ENCODE measurements at places on chromosomes 1 and 21.

DNA sequence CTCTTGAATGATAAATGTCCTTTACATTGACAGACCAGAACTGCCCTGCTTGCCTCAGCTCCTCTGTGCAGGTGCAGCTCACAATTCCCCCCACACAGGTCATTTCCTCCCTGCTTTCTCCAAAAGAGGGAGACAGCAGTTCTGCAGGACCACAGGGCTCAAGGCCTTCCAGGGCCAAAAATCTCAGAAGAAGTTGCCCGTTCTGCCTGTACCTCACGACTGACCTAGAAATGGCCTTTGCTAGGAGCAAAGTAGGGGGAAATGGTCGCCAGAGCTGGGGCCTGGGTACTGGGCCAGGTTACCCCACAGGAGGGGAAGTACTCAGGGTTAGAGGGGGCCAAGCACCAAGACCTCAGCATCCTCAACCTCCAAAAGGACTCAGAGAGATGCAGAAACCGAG lies 11.1 kb downstream of the RNU1-2 start:
- no peak for DNase-seq

DNA sequence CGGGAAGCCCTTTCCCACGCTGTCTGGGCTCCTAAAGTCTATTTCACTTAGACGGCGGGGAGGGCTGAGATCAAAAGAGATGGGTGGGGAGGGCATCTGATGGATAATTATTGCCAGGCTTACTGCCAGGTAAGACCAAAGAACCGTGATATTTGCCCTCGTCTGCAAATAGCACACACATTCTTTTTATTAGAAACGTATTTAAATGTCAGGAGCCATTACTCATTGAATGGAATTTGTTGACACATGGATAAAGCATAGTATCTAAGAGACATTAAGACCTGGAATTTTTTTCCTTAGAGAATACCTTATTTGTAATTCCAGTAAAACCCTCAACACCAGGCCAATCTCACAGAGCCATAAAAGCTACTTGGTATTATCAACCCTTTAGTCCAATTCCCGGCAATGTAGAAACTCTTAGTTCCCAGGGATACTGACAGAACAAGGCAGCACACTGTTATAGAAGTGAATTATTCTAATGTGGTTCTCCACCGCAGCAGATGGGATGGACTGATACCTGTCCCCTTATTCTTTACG lies 10.6 kb downstream of the URB1 start:
- no peak for DNase-seq

- no peak for DNase-seq
Observed at GRCh38 chr21:15441992-15442391, 287.8 kb upstream of the USP25 start.

- no peak for DNase-seq
Observed at GRCh38 chr1:207032528-207033017, at the start of gene C1orf116. Gene C1orf116, minus strand, starts transcription at chr1:207032756. Its CDS starts 5,158 bp downstream, at chr1:207027598.

GRCh38 chr1:85943526-85943925 lies 213.0 kb downstream of the COL24A1 start:
- no peak for DNase-seq

DNA sequence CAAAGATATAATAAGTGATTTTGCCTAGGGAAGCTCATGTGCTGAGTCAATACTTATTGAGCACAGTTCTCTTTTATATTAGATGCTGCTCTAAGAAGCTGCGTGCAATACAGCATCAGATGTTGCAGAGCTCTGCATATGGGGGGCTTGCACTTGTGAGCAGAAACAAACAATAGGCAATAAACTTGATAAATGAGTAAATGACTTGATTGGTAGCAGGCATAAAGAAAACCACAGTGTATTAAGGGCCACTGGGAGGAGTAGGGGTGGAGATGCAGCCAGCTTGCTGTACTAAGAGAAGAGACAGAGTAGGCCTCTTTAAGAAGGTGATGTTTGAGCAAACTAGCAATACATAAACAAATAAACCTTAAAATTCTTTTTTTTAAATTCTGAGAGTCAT lies 598.5 kb upstream of the ADAMTS5 start:
- no peak for DNase-seq

DNA sequence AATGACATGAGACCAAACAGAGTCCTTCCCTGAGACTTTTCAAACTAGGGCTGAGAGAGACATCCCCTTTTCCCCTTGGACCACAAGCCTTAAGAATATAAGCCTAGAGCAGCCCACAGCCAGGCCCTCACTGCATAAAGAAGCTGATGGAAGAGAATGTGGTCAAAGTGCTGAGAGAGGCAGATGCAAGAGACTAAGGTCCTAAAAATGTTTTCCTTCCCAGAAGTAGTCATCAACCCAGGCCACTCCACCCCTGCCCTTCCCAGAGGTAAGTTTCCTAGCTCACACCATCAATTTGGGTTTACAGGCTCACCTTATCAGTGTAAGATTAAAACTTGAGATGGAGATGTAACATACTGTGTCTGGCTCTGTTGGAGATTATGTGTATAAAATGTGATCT lies 58.2 kb downstream of the BCAR3 start:
- no peak for DNase-seq

DNA sequence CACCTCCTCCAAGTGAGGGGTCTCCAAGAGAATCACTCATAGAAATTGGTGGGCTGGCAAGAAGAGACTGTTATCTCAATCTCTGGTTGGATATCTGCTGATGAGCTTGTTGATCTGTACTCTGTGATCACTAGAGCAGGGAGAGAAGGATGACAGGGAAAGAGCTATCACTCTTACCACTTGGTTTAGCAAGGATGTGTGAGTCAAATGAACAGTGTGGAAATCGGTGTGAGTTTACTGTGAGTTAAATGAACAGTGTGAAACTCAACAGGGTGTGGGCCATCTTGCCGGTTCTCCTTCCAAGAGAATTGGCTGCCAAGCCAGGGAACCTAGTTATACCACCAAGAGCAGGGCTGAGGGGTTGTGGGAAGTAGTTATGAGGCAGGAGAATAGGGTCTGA lies 33.3 kb upstream of the CD1D start:
- no peak for DNase-seq

- DNase-seq = no peak
Observed at GRCh38 chr1:41619511-41620364, 135.3 kb upstream of the EDN2 start.

- DNase-seq = no peak
Observed at GRCh38 chr21:33198346-33199099, 31.2 kb upstream of the IFNAR2 start.

DNA sequence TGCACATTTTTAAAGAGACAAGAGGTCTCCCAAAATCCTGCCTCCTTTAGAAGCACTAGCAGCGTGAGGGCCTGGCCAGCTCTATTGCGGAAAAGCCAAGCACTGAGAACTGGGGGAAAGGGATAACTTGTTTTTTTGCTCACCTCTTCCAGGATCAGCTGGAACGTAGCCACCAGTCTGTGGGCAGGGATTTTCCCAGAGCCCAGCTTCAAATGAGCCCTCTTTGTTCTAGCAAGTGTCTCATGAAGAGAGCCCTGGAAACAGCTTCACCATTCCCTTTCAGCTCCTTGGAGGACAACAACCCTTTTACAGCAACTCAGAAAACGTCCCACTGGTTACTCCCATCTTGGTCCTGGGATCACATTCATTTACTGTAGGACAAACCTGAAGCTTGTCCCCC lies 195.4 kb downstream of the LMX1A start:
- no peak for DNase-seq

DNA sequence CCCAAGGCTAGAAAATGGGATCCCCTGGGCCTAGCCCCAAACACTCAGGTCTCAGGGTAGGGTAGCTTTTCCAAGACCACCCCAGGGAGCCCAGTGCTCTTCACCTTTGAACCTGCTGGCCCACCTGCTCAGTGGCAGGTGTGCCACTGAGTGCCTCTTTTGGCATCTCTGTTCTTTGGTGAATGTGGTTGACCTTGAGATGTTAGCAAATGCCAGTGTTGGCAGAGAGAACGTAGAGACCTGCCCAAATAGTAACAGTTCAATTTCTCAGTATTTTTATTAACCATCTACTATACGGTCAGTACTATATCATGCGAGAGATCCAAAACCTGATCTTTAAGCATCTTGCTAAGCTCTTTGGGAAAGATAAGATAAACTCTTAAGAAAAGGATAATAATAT lies 128.2 kb downstream of the PEX14 start:
- no peak for DNase-seq

DNA sequence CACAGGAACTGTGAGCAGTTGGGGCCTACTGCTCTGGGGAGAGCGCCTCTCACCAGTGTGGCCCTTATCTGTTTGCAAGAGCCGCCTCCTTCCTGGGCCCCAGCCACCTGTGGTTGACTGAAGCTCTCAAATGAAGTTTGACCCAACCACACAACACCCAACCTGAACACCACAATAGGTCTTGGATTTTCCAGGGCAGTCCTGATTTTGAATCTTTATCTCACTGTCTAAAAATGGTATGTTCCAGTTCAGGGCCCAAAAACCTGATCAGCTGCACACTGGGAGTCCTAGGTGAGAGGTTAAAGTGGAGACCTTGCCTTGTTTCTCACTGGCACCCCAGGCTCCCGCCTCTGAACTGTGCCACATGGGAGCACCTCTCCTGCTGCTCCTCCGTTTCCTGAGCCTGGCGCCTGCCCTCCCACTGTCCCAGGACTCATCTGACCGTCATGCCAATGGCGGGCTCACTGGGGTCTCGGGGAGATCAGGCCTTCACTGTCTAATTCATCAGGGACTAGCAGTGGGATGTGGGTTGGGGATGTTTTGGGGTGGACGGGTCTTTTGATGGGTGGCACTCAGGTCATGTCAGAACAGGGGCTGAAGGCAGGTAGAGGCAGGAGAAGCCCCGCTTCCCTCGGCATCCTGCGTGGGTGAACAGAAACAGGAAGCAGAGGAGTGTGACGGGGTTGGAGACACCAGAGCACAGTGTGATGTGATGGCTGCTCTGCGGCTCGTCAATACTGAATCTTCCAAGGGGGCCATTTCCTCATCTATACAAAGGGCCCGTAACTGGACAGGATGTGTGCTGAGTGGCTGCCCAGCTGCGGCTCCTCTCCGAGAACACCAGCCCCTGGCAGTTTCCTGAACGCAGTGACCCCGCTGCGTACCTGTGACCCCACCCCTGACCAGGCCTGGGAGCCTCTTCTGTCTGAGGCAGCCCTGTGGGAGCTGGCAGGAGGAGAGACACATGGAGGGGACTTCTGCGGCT lies 59.6 kb upstream of the ITPKB start:
- no peak for DNase-seq

GRCh38 chr1:193747579-193747978 lies 561.2 kb upstream of the B3GALT2 start:
- DNase-seq = no peak

GRCh38 chr1:184212649-184213314 lies 161.3 kb downstream of the TSEN15 start:
- DNase-seq = no peak

DNA sequence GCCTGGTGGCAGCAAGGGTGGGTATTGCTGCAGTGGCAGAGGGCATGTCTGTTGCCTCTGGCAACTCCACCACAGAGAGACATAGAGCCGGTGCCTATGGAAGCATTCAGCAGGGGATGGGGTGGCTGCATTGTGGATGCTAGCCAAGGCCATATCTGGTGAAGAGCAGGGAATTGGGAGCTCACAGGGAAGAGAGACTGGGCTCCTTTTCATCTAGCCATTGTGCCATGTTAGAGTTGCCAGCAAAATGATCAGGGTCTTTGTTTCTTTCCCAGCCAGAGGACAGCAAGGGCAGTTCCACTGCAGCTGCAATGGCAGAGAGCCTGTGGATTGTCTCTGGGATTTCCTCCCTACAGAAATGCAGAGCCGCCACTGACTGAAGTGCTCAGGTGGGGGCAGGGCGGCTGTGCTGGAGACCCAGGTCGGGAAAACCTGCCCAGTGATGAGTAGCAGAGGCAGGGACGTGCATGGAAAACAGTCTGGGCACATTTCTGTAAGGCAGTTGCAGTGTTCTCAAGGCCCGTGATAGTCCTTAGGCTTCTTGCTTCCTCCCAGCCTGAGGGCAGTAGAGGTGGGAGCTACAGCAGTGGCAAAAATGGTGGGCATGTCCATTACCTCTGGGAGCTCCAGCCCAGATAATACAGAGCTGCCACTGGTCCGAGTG lies 40.2 kb upstream of the CYP4X1 start:
- DNase-seq = peak; percentile 17

DNA sequence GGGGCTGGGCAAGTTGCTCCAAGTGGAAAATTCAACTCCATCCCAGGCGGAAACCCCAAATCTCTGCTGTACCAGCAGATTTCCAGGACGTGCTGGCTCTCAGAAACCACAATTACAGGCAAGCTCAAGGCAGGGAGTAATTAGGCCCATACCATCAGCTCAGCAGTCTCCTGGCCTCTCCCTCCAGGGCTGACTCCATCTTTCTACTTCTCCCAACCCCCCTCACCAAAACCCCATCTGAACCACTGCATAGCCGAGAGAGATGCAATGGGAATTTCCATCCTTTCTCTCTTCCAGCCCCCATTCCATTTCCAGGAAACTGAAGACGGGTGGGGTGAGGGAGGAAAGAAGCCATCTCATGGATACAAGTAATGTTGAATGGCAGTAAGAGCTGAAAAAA lies 41.2 kb downstream of the ARHGEF11 start:
- no peak for DNase-seq

DNA sequence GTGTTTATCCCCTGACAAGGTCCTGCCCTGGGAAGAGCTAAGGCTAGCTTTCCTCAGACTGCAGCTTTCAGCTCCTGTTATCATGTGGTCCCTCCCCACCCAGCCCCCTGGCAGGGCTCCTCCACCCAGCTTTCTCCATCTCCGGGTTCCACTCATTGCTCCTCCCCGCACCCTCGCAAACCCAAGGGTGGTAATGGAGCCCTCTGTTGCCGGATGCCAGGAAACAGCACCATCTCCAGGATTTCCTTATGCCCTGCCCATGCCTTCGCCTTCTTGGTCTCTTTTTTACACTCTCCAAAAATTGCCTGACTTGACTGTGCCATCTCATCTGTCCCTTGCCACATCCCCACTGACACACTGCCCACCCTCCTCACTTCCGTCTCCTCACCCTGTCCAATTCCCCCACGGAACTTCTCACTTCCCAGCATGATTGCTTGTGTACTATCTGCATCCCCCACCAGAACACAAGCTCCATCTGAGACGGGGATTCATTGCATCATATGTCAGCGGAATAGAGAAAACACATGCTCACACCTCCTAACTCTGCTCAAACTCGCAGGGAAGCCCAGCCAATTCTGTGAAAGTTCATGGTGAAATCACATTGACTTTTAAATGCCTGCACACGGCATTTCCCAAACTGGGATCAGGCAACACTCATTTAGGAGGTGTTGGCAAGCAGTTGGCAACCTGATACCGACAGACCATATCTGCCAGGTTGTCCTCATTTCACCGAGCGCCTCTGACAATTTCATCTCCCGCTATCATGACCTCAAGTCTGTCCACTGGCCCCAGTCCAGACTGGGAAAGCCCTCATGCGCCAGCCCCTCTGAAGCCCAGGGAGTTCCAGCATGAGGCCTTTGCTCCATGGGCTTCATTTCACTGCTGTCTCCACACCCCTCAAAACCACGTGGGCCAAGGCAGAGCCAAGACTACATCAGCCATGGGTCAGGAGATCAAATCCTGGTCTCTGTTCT lies 201.1 kb downstream of the MATN1 start:
- DNase-seq = no peak

DNA sequence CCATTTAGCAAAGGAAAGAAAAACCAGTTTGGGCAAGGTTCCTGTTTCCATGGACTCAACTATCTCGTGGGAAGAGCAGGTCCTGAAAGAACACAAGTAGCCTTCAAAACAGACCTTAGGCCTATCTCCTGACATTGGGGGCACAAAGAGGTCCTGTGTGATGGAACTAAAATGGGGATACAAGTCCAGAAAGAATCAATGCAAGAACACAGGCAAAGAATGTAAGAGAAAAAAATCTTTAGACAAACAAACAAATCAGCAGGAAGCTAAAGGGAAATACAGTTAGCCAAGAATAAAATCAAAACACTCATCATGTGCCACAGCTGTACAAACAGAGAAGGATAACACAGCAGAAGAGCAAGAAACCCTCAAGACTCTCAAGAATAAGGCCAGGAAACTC lies 28.2 kb downstream of the SLC30A10 start:
- no peak for DNase-seq
